ENCODE measurements at places on chromosomes 6 and 20.

- DNase-seq = no peak
Observed at GRCh38 chr20:62805155-62805710, 598 bp downstream of the OGFR start.

- no peak for DNase-seq
Observed at GRCh38 chr6:11753798-11754197, 24.8 kb downstream of the ADTRP start.

DNA sequence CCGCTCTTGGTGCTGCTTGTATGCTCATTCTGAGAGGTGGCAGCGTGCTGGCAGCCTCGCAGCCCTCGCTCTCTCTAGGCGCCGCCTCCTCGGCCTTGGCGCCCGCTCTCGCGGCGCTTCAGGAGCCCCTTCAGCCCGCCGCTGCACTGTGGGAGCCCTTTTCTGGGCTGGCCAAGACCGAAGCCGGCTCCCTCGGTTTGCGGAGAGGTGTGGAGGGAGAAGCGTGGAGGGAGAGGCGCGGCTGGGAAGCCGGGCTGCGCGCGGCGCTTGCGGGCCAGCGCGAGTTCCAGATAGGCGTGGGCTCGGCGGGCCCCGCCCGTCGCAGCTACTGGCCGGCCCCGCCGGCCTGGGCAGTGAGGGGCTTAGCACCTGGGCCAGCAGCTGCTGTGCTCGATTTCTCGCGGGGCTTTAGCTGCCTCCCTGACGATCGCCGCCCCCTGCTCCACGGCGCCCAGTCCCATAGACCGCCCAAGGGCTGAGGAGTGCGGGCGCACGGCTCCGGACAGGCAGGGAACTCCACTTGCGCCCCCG, 19.5 kb upstream of the FAM8A1 start:
- no peak for DNase-seq

DNA sequence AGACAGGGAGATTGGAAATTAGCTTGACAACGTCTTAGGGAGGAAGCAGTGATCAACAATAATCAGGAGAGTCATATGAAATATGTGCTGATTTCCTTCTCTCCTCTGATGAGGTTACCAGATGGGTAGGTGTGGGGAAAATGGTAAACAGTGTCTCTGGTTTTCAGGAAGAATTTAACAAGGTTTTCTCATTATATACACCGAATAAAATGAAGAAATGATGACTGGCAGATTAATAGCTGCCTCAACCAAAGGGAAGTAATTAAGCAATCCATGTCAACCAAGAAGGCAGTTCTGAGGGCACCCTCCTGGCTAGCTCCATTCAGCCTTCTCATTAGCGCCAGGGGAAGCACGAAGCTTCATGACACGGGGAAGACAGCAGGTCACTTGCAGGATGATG, 12.7 kb upstream of the RAMACL start:
- DNase-seq = no peak

DNA sequence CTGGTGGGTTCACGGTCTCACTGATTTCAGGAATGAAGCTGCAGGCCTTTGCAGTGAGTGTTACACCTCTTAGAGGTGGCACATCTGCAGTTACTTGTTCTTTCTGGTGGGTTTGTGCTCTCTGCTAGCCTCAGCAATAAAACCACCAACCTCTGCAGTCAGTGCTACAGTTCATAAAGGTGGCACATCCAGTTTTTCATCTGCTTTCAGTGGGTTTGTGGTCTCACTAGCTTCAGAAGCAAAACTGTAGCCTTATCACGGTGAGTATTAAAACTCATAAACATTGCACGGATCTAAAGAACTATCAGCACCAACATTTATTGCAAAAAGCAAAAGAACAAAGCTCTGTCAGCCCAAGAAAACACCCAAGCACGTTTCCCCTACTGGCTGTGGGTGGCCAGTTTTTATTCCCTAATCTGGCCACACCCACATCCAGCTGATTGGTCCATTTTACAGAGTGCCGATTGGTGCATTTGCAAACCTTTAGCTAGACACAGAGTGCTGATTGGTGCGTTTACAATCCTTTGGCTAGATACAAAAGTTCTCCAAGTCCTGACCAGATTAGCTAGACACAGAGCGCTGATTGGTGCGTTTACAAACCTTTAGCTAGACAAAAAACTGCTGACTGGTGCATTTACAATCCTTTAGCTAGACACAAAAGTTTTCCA, 3.4 kb upstream of the TMEM14C start:
- DNase-seq = peak; percentile 48

- no peak for DNase-seq
Observed at GRCh38 chr6:47419621-47420020, 58.0 kb upstream of the CD2AP start.

DNA sequence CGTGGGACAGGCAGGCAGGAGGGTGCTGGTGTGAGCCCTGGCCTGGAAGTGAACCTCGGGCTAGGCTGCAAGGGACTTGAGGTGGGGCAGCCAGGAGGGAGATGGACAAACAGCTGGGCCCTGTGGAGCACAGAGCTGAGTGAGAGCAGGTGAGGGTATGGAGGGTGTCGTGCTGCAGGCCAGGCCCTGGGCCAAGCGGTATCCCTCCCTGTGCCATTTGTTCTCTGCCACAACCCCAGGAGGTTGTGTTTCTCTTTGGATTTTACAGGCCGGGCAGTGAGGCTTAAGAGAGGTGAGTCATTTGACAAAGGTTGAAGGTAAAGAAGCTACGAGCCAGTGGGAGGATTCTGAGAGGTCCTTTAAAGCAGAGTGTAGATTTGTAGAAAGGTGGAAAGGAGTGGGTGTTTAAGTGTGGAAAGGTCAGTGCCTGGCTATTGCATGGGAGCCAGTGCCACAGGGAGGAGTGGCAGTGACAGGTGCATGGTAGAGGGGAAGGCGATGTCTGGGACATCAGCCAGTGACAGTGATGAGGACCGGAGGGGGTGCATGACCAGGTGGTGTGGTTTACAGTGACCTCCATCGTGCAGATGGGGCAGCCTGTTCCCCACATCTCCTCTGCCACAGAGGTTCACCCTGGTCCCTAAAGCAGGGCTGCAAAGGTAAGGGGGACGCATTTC, 39.8 kb downstream of the GMPR start:
- no peak for DNase-seq

DNA sequence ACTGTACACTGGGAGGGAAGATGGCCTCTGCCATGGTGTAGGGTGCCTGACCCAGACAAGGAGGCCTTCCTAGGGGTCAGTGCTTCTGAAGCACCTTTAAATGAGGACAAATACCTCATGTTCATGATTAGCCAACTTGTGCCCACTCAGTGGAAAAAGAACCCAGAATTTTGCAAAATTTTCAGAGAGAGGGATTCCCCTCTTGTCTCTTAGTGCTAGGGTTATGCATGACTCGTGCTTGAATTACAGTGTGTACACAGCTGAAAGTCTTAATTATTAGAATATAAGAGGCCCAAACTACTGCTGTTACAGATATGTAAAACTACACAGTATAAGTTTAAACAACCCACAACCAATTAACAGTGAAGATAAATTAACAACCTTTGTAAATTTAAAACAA, 38.0 kb downstream of the HLA-G start:
- no peak for DNase-seq

DNA sequence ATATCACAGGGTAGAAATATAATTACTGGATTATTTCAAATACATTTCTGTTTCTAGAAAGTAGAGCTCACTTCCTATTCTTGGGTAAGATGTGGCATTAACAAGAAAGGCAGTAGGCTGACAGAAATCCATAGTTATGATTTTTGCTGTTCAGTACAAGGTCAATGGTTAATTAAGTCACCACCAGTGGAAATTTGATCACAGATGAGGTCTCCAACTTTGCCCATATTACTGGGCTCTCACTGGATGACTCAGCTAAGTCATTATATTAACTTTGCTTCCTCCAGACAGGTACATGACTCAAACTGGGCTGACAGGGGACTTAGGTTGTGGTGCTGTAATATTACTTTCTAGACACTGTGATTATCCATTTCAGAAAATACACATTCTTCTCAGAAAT, 212.4 kb downstream of the GRIK2 start:
- DNase-seq = no peak

GRCh38 chr6:107667790-107668189, 156.3 kb downstream of the SCML4 start:
- DNase-seq = no peak

- DNase-seq = no peak
Observed at GRCh38 chr20:38818113-38819065, 12.9 kb downstream of the PPP1R16B start.

DNA sequence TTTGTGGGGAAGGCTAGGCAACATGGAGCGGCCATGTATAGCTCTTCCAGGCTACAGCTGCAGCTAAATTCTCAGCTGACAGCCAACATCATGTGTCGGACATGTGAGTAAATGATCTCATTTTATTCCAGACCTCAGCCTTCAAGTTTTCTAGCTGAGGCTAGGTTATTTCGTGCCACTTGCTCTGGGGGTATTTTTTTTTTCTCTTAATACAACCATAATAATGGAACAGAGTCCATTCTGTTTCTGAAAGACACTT, 573.5 kb downstream of the CD109 start:
- DNase-seq = no peak

All from CD4-positive, alpha-beta T cell treated with Interleukin-2 at 100 ng/mL for 4 hours (primary cell).